ENCODE measurements at places on chromosomes 2 and 18.

DNA sequence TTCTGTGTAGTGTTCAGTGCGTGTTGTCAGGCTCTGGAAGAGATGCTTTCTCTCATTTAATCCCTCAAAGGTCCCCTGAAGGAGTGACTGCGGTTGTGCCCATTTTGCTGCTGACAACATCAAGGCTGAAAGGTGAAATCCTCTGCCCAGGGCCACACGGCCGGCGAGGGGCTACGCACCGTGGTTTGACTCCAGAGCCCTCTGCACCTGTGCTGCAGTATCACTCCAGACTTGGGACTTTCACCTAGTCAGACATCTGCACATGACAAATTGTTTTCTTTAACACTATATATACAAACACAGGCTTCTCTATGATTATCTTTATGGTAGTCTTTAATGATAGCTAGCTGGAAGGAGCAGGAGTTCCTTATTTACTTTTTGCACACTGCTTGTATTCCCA, 90.2 kb downstream of the ARMC9 start:
- no peak for DNase-seq

DNA sequence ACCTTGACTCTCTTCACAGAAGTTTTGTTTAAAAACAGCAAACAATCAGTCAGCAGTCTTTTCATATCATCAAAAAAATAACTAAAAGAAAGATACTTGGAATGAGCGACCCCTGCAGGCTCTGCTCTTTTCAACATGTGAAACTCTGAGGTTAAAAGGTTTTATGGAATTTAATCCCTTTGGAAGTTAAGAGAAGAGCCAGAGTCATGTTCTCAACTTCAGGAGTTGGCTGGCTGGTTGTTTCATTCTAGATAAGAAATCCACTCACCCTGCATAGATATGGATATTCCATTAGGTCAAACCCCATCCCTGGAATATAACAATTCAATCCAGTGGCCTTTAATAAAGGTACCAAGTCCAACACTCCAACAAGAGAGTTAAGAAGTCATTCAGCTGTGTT, 115.6 kb upstream of the RMDN2 start:
- DNase-seq: no peak

GRCh38 chr2:235046589-235046988, 94.8 kb downstream of the SH3BP4 start:
- DNase-seq: no peak

DNA sequence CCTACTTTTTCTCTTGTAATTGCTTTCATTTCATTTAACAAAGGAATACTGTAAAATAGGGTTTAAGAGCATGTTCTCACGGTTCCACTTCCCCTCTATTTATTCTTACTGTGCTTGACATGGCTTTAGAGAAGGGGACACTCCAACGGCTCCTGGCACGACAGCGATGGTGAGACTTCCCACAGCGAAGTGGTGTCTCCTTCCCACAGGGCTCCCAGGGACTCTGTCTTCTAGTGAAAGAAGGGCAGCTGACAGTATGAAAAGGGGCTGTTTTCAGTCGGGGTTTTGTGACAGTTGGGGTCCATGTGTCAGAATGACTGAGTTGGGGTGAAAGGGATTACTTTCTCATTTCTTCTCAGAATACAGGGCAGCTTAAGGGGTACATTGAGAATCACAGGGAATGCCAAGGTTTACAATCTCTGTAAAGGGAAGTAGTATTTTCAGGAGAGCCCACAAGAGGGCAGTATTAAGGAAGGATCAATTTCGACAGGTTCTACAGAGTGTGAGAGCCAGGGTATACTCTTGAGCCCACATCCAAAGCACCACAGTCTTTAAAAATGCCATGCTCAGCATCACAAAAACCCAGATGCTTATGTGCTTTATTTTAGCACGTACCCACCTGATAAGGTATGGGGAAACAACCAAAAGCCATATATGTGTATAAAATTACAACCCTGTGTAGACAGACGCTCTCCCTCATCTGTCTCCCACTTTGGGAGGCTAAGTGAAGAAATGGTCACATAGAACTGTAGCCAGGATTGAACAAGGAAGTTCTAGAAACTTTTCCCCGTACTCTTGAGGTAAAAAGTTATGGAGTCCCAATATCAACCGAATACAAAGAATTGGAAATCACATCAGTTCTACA, 31.3 kb upstream of the RAPGEF4 start:
- DNase-seq: no peak

DNA sequence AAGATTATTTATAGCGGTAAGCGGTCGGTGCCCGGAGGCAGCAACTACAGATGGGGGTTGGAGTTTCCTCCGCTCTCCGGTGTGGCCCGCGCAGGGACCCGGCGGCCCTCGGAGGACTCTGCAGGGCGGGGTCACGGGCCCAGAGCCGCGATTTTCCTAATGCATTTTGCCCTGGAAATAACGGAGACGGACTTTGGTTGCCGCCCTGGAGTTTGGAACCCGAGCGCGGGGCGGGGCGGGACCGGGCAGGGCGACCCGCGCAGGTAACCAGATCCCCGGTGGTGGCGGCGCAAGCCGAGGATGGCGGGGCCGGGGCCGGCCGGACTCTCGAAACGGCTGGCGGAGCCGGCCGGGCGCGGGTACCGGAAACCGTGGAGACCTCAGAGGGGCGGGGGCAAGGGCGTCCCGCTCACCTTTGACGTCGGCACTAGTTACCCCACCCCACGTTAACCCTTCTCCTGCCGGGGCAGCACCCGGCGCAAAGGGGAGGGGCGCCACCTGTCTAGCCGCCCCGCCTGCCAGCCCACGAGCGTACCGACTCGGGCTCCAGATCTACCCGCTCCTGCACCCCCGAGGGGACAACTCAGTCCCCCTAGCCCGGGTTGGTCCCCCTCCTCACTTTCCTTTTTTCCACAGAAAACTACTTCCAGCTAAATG, 2.9 kb downstream of the CYP26B1 start:
- peak; percentile 54 for DNase-seq

DNA sequence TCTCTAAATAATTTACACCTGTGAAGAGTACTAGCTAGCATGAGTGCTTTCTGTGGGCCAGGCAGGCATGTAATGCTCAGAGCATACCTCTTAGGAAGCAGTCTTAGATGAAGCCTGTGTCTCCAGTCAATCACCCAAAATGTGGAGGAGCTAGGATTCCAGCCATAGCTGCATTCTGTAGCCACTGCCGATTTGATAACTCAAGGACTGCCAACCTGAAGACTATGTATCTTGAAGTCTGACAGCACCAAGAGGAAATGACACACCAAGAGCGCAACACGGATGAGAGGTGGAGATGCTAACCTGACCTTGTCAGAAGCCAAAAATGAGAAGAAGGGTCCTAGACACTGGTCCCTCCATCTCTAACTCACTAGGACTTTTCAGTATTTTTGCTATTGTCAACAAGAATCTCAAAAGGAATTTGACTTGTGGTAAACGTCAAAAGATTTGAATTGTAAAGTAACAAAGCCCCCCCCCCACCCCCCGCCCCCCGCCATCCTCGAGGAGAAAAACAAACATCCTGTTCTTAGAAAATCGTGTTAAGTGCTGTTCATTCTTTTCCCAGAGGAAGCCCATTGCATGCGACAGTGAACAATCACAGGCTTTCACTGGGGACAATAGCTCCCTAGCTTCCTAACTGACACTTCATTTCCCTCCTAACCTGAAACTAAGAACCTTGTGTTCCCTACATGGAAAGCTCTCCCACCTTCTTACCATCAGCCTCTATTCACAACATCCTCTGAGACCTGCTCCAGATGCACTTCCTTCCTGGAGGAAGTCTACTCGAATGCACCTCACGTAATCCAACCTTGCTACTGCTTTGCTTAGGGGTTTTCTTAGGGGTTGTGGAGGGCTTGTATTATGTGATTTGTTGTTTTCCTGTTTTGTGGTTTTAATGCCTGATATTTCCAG, 14.7 kb downstream of the CDC42EP3 start:
- DNase-seq: peak; percentile 50

- DNase-seq: no peak
These were observed 449.2 kb upstream of the SPRED2 start for GRCh38 chr2:65881592-65881991.

GRCh38 chr2:102434655-102435381, 11.9 kb downstream of the IL18RAP start:
- no peak for DNase-seq

DNA sequence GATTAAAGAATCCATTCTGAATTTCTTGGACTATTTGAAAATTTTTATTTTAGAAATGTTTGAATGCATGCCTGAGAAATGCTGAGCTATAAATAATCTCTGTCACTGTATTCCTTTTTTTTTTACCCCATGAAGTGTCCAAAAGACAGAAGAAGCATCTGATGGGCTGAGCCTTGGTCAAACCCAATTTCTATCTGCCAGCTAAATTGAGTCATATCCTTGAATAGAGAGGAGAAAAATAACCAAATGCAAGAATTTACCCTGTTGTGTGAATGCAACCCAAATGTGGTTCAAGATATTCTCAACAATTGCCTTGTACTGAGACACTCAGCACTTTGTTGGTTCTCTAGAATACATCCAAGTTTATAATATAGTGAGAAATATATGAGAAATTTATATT, 223.5 kb downstream of the UBE2E3 start:
- no peak for DNase-seq

DNA sequence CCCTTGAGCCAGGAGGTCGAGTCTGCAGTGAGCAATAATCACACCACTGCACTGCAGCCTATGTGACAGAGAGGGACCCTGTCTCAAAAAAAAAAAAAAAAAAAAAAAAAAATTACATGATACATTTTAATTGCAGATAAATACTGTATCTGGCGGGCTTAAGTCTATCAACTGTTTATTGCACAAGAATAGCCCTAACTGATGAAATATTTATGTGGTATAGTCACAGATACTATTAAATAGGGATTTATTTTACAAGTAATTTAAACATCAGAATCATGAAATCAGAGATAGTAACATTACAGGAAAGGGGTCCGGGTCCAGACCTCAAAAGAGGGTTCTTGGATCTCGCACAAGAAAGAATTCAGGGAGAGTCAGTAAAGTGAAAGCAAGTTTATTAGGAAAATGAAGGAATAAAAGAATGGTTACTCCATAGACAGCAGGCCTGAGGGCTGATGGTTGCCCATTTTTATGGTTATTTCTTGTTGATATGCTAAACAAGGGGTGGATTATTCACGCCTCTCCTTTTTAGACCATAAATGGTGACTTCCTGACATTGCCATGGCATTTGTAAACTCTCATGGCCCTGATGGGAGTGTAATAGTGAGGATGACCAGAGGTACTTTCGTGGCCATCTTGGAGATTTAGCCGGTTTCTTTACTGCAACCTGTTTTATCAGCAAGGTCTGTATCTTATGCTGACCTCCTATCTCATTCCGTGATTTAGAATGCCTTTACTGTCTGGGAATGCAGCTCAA, 166.6 kb downstream of the PMAIP1 start:
- no peak for DNase-seq

DNA sequence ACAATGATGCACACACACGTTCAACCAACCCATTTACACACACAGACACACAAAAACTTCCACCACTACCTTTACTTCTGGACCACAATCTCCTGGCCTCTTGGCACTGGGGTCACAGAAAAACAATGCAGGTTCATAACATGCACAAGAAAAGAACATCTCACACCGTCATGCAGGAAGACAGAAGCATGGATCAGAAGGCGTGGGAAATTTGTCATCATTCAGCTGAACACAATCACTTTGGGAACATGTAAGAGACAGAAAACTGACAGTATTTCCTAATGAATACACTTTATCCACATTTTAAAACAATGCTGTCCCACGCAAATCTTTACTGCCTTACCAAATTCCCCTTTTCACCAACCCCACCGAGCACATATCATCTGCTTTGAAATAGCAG, 501.9 kb upstream of the KLHL29 start:
- no peak for DNase-seq

GRCh38 chr2:223538920-223539440, 63.2 kb downstream of the SCG2 start:
- peak; percentile 16 for DNase-seq

GRCh38 chr2:240211096-240211495, 70.6 kb upstream of the OTOS start:
- DNase-seq: no peak

DNA sequence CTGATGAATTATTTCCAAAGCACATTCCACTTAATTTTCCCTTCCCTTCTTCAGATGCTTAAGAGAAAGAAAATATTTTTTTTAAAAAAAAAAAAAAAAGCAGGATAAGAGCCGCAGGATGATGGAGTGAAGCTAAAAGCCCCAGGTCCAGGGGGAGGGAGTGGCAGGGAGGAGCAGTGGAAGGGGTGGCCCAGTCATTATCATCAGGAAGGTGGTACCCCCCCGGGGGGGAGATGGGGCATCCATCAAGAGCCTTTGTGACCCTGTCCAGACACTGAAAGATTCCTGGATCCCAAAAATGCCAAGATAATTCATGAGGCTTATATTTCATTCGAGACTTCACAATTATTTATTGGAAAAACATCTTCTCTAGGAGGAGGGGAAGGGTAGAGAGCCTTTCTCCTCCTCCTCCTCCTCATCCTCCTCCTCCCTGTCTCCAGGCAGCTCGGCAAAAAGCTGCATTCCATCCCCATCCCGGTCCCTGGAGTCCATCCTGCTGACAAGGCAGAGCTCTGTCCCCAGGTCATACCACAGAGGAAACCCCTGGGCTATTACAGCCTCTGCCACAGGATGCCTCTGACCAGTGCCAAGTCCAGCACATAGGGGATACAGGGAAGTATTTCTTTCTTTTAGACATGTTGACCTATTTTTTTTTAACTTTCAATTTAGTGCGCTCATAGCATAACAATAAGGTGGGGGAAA, 125.3 kb downstream of the TWIST2 start:
- DNase-seq: no peak

- peak; percentile 32 for DNase-seq
These were observed 147.4 kb upstream of the PGAP1 start for GRCh38 chr2:197073701-197074433.

GRCh38 chr18:49030692-49031443, 80.1 kb upstream of the SMAD7 start:
- DNase-seq: peak; percentile 77

DNA sequence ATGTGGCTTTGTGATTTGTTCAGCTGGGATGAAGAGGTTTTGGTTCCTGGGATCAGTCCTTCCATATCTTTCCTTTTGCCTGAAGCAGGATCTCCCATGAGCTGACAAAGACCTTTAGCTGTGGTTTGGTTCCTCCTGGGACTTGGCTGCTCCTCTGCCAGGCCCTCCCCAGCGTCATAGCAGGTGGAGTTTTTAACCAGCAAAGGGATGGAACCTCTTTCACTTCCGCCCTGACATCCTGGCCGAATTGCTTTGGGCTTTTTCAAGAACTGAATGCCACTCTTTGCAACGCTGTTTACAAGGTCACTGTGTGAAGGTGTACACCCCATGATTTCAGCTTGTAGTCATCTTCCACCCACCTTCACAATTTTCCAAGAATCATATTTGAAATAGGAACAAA, 390 bp downstream of the PCARE start:
- no peak for DNase-seq

- no peak for DNase-seq
These were observed 174.2 kb upstream of the OSR1 start for GRCh38 chr2:19532547-19533196.

DNA sequence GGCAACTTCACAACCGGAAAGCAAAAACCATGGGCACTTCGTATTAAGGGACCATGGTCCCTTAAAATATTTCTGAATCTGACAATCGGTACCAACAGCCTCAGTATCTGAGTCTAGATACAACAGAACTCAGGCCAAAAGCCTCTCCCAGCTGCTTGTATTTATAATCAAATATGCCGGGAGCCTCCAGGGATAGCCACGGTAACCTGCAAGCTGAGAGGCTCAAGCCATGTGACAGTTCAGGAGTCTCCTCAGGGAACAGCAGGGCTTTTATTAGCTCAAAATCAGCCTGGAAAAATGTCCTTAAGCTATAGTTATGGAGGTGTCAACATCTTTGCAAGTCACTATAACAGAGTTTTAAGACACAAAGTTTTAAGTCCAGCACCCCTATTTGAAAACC, 352.8 kb upstream of the GYPC start:
- no peak for DNase-seq
